EL (cell line): ENCODE measurements at places on chromosomes 2 and 18.

DNA sequence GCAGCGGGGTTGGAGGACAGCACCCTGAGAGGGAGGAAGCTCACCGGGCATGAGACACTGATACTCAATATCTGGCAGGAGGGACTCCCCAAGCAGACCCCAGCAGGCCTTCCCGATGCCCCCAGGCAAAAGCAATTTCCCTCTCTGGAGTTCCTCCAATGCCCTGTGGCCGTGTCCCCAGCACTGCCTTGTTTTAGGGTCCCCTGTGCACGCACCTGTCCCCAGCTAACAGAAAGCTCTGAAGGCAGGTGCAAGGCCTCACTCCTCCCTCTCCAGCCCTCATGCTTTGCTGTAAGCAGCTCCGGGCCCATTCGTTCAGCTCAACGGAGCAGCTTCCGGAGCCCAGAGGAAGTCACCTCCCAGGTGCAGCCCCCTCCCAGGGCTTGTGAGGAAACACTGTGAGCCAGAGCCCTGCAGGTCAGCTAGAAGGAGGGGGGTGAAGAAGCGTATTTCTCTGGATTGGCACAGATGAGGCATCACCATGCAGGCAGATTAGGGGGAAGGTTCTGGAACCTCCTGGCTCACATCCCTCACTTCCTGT, 50.3 kb upstream of the ID2 start:
- DNase-seq, result no peak

DNA sequence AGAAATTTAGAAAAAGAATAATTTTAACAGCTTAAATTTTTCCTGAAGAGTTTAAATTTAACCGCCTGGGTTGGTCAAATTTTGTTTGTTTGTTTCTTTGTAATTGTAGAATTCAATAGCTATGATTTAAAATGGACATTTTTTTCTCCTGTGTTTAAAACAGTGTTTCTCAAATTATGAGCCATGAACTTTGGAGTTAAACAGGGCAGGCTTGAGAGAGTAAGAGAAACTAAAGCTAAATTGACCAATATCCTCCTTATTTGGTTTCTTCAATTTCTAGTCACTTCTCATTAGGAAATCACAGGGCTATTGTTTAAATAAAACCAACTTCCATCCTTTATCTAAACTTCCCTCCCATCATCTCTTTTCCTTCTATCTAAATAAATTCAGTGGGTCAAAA, 21.9 kb downstream of the FN1 start:
- DNase-seq, result no peak

DNA sequence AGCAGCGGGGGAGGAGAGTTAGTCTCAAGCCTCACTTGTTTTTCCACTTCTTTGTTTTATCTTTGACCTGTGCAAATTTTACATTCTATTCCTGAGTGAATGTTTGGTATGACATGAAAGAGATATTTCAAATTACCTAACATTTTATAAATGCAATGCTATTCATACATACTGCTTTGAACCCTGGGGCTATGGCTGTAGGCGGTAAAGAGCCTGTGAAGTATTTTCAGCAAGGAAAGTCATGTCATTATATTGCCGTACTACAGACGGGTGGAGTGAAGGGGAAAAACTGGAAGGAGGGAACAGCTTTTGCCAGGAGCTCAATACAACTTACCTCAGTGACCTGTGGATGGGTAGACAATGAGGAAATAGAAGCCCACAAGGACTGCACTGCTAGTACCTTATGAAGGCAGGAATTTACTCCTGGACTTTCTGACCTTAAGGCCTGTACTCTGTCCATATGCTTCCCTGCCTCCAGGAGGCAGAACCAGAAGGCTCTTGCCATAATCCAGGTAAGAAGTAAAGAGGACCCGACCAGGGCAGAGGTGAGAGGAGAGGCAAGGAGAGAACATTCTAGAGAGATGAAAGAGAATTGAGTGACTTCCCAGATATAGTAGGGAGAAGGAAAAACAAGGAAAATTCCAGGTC, 28.4 kb upstream of the TET3 start:
- DNase-seq, result no peak

DNA sequence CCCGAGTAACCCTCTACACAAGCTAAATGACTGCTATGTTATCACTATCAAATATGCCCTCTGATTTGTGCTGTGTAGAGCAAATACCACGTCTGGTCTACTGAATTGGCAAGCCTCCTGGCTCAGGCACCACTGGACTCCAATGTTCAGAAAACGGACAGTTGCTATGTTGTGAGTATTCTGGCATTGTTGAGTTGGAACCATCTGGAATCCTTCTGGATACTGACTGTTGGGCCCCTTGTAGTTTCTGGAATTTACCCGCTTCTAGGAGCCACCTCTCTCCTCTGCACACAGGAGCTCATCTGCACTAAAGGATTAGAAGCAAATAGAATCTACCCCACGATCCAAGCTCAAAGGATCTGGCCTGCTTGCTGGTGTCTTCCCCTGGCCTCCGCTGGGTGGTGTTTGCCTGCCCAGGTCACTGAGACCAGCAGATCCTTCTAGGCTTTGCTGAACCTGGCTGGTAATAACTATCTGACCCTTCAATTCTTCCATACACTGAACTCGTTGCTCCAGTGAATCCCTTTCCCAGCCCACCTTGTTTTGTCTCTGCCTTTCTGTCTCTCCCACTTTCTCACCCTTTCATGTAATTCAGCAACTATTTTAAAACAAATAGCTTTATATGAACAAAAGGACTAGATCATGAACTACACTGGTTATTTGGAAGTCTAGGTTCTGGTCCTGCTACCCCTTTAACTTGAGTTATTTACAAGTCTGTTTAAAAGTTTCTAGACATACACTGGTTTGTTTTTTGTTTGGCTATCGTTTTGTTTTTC, 2.1 kb upstream of the HAAO start:
- DNase-seq, result peak; percentile 37

GRCh38 chr2:203811491-203812221, 55.9 kb upstream of the CTLA4 start:
- peak; percentile 96 for DNase-seq

DNA sequence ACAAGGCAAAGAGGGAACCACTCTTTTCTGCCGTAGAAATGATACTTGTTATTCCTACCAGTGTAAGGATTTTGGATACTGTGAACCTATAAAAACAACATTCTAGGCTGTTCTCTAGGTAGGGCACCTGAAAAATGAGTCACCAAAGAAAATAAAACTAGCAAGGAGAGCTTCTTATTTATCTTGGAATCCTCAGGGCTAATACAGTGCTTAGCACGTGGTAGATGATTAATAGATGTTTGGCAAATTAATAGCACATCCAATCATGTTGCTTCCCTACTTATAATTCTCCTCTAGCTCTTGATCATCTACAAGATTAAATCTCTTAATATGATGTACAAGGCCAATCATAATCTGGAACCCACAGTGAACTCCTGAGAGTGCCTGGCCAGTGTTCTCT, 73.1 kb downstream of the AAK1 start:
- DNase-seq, result no peak

- DNase-seq, result peak; percentile 66
These were observed 26.9 kb upstream of the KCTD1 start for GRCh38 chr18:26574958-26575864.

DNA sequence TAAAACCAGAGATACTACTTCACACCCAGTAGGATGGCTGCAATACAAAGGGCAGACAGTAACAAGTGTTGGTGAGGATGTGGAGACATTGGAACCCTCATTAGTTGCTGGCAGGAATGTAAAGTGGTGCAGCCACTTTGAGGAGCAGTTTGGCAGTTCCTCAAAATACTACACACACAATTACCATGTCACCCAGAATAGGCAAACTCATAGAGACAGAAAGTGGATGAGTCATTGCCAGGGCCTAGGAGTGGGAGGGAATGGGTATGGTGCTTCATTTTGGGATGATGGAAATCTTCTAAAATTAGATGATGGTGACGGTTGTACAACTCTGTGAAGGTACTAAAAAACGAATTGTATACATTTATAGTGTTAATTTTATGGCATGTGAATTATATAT, 54.8 kb downstream of the ATP9B start:
- peak; percentile 28 for DNase-seq

DNA sequence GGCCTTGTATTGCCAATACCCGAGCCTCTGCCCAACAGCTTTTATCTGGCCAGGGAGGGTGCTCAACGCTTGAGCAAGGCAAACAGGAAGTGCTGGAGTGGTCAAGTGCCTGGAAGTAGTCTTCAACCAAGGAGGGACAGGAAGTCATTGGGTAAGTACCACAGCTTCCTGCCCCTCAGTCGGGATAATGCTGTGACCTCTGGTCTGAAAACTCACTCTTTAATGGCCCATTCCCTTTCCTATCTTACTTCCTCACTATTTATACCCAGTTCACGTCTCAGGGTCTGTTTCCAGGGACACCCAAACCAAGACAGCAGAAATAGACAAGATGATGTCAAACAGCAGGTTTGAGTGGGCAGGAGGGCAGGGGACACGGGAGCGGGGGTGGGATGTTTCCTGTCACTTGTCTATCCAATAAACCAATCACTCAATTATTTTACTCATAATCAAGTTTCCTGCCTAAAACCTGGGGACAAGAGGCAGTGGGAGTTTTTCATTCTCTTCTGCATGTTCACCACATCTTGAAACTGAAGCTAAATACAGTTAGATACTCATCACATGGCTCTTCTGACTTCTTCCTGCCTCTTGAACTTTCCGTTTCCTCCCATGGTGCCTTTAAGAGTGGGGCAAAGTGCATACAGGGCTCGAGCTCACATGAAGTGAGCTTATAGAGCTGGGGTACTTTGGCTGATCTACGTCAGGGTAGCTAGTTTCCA, 68.9 kb upstream of the CAB39 start:
- no peak for DNase-seq

DNA sequence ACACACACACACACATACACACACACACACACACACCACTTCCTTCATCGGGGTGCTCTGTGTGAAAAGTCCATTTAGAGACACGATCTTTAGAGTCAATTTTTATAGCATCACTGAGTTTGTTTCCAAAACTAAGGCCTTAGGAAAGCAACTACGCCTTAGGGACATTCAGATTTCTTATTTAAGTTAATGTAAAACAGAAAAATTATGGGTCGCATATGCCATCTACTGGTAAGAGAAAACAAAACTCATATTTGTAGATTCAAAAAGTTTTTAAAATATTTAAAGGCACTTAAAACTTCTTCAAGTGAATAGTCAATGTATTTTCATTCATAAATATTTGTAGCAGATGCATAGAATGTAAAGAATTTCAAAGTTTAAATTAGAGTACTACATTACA, 166.2 kb downstream of the ATAD2B start:
- DNase-seq, result peak; percentile 41

DNA sequence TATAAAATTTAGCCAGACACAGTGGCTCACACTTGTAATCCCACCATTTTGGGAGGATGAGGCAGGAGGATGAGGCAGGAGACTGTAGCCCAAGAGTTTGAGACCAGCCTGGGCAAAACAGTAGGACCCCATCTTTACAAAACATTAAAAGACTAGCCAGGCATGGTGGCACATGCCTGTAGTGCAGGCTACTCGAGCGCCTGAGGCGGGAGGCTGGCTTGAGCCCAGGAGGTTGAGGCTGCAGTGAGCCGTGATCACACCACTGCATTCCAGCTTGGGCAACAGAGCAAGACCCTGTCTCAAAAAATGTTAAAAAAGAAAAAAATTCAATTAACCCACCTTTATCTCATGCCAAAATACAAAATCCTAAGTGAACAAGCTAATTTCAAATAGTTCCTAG, 4.0 kb downstream of the REV1 start:
- no peak for DNase-seq

GRCh38 chr2:118945881-118946280, 3.9 kb downstream of the MARCO start:
- no peak for DNase-seq

- no peak for DNase-seq
These were observed 54.1 kb downstream of the LPIN2 start for GRCh38 chr18:2958819-2959298.

DNA sequence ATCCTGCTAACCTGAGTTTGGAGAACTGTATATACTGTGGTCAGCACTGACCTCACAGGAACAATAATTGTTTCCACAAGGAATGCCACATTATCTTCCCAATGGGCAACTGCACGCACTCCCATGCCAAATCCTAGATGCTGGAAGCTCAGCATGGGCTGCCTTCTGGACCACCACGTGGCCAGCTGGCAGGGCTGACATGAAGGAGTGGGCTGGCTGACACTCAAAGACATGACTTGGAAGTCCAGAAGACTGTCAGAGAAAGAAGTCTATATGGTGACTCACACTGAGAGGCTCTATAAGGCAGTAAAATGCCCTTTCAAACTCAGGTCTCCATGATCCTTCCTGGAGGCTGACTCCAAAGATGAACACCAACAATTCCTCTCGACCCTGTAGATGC, 98.4 kb upstream of the RNF152 start:
- DNase-seq, result peak; percentile 59

GRCh38 chr2:204239411-204240165, 303.0 kb downstream of the ICOS start:
- no peak for DNase-seq

- DNase-seq, result peak; percentile 50
These were observed 12.9 kb upstream of the DPP4 start for GRCh38 chr2:162086904-162087303.

GRCh38 chr2:228548230-228548629, 366.7 kb upstream of the SPHKAP start:
- DNase-seq, result peak; percentile 62

- no peak for DNase-seq
These were observed 1.6 kb downstream of the PRKAG3 start for GRCh38 chr2:218829868-218830451.

DNA sequence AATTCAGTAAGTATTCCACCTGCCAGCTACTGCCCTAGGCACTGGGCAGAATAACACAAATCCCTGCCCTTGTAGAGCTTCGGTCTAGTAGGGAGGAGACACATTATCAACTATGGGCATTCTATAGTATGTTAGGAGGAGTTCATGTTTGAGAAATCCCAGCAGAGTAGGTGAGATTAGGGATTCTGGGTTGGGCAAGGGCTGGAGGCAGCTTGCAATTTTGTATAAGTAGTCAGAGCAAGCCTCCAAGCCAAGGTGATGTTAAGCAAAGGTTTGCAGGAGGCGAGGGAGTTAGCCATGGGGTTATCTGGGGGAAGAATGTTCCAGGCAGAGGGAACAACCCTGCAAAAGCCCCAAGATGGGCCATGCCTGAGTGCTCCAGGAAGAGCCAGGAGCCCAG, 187.9 kb upstream of the HS6ST1 start:
- DNase-seq, result no peak

- no peak for DNase-seq
These were observed 9.3 kb downstream of the HDAC4 start for GRCh38 chr2:239391286-239392071.

DNA sequence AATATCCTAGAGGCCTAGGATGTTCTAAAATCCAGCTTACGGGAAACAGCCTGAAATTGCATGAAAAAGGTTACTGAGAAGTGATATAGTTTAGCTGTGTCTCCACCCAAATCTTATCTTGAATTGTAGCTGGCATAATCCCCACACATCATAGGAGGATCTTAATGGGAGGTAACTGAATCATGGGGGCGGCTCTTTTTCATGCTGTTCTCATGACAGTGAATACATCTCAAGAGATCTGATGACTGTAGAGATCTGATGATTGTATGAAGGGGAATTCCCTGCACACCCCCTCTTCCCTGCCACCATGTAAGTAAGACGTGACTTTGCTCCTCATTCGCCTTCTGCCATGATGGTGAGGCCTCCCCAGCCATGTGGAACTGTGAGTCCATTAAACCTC, 385.6 kb upstream of the ID2 start:
- DNase-seq, result no peak

GRCh38 chr2:145021962-145022665, 502.2 kb upstream of the ZEB2 start:
- no peak for DNase-seq
